Activated naive CD8-positive, alpha-beta T cell treated with anti-CD3 and anti-CD28 coated beads, Interleukin-2, amount 50 U/mL, for 16 hours (primary cell): ENCODE measurements at places on chromosomes 1 and 21.
A peak's percentile ranks its signal among the peaks of the same experiment; 100 is the strongest.

GRCh38 chr1:188363943-188364342 lies 1535.2 kb downstream of the PLA2G4A start:
- no peak for DNase-seq

- no peak for DNase-seq
Observed at GRCh38 chr1:215109171-215109570, 26.6 kb downstream of the KCNK2 start.

DNA sequence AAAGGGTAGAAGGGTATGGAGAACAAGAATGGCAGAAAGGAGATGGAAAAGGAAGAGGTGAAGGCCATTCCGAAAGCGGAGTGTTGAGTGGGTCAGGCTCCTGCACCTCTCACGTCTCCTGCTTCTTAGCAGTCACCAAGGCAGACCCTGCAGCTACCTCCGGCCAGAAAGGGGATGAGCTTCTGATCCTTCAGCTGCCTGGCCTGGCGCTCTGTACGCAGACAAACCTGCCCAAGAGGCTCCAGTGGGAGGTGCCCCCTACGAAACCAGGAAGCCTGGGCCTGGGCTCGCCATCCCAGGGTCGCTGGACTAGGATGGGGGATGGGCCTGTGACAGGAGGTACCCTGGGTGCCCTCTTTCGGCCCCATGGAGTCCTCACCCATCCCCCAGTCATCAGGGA lies 3.0 kb downstream of the GPR61 start:
- DNase-seq = no peak

DNA sequence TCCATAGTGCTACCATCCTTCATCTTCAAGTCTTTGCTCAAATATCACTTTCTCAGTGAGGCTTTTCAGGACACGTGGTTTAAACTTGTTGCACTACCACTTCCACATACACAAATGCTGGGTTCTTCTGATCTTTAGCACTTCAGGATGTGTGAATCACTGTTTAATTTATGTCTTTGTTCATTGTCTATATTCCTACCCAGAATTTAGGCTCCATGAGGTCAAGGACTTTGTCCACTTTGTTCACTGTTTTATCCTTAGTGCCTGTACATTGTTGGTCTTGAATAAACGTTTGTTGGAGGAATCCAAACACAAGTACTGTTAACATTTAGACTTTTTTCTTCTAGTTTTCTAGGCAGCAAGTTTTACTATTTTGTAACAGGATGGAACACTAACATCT lies 42.6 kb upstream of the RALGPS2 start:
- DNase-seq = no peak

- no peak for DNase-seq
Observed at GRCh38 chr1:78075621-78076020, 29.9 kb downstream of the GIPC2 start.

DNA sequence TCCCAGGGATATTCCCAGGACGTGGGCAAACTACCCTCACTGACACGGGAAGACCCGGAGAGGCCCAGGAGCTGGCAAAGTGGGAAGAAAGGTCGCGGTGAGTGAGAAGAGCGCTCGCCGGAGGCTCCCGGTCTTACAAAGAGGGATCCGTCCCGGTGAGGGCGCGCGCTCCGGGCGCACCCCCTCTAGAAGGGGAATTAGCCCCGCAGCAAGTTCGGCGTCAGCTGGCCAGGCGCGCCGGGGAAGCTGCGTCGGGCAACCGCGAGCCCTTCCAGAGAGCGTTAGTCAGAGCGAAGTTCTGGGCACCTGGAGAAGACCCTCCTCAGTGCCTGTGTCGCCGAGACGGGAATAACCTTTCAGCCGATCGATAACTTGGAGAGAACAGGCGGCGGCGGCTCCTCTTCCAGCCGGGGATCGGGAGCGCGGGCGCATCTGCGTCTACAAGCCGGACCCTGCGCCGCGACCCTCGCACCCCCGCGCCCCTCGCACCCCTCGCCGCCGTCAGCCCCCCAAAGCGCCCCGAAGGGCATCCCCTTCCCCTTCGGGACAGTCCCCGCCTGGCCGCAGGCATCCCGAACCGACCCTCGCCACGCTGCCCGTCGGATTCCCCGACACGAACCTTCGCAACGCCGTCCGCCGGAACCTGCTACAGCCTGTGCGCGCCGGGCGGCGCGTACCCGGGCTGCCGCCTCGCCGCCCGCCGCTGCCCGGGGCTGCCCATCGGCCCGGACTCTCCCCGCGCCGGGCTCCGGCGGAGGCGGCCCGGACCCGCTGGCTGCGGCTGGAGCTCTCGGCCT lies 485 bp downstream of the SIPA1L2 start:
- DNase-seq = no peak

GRCh38 chr1:117930484-117930883 lies 945 bp downstream of the WDR3 start:
- no peak for DNase-seq

GRCh38 chr1:14954210-14954609 lies 199.3 kb upstream of the TMEM51 start:
- DNase-seq = no peak

DNA sequence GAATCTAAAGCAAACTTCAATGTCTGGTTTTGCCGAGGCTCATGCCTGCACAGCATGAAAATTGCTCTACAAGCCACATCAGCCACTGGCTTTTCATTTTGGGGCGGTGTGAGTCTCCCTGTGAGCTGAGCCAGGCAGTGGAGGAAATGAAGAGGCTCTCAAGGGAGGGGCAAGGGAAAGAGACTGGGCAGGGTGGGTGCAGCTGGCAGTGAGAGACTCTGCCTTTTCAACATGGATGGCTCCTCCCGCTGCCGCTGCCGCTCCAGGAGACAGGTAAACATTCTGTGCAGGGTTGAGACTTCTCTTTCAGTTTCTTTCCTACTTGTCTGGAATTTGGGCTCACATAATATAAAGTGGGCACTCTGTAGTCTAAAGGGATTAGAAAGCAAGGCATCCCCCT lies 11.3 kb upstream of the CTSE start:
- no peak for DNase-seq

- DNase-seq = no peak
Observed at GRCh38 chr1:53862507-53862906, 24.4 kb upstream of the NDC1 start.

GRCh38 chr1:75203415-75204277 lies 69.5 kb downstream of the LHX8 start:
- no peak for DNase-seq

DNA sequence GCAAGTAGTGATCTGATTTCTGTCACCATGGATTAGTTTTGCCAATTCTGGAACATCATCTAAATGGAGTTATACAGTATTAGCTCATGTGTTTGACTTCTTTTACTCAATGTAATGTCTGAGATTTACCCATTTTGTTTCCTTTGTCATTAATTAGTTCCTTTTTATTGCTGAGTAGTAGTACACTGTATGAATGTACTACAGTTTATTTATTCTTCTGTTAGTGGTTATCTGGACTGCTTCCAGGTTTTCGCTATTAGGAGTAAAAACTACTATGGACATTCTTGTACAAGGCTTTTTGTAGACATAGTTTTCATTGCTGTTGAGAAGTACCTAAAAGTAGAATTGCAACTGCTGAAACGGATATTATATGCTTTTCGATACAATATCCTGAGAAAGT lies 14.1 kb downstream of the SUCO start:
- DNase-seq = no peak

GRCh38 chr1:33377756-33378155 lies 53.1 kb downstream of the PHC2 start:
- no peak for DNase-seq

DNA sequence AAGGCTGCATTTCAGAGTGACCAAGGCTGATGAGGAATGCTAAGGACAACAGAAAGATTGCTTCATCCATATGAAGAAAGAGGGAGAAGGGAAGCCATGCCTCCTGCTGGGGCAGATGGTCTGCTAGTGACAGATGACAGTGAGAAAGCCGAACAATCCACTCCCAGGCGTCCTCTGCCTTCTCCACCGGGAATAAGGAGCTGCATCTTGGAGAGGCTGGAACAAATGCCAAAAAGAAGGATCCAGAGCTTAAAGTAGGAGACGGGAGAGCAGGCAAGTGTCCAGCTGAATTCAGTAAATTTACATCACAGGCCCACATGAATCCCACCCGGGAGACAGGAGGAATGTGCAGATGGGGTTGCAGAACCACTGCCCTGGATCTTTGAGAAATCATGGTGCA lies 33.4 kb downstream of the DDX20 start:
- no peak for DNase-seq

DNA sequence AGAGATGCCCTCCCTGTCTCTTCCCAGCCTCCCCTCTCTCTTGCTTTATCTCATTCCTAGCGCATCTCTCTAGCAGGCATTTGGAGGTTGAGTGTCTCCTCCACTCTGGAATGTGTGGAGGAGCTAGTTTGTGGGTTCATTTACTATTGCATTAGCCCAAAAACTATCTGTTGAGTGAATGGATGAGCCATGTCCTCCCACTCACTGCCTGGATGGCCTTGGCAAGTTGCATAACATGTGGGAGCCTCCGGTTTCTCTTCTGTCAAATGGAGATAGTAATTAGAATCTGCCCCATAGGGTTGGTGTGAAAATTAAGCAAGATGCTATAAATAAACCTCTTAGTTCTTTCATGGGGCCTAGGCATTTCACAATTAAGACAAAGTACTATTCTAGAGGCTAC lies 181.8 kb downstream of the KAZN start:
- DNase-seq = no peak

GRCh38 chr21:39952265-39952664 lies 85.0 kb downstream of the PCP4 start:
- DNase-seq = no peak

GRCh38 chr21:42309753-42310213 lies 5.4 kb downstream of the TFF3 start:
- DNase-seq = peak; percentile 42

DNA sequence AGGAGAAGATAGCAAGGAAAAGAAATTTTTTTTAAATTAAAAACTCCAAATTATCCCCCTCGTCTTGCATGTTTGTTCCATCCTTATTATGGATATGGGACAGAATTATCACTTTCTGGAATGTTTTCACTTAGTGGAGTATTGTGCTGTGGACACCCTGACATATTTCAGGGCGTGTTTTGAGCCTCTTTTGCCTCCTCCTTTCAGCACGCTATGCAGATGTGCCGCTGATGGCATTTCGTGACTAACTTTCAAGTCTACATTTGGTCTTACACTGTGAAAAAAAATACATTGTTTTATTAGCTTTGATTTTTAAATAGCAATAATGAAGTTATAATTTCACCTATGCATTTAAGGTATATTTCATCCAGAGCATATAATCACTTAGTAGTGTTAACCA lies 738.7 kb downstream of the LTN1 start:
- no peak for DNase-seq

DNA sequence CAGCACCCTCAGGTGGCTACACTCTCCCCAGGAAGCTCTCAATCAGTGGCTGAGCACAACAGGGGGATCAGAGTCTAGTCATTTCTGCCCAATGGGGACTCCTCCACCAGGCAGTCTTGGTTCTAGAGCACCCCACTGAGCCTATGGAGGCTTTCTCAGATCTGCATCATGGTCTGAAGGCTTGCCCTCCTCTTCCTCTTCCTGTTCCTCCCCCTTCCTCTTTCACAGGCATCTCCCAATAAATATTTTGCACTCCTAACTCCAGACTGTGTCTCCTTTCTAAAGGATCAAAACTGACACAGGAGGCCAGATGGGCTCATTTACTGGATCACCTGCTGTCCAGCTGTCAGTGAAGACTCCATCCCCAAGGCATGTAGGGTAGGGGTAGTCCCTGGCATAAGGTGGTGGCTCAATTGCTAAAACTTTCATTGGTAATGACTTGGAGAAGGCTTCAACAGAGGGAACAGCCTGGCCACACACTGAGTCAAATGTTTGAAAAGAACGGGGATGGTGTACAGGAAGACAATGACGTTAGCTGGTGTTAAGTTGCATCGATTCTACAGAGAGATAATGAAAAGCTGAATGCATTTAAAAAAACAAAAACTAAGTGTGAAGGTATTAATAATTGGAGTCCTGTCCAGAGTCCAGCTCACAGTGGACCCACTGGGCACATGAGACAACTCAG lies 84.2 kb upstream of the SLC2A1 start:
- DNase-seq = no peak

DNA sequence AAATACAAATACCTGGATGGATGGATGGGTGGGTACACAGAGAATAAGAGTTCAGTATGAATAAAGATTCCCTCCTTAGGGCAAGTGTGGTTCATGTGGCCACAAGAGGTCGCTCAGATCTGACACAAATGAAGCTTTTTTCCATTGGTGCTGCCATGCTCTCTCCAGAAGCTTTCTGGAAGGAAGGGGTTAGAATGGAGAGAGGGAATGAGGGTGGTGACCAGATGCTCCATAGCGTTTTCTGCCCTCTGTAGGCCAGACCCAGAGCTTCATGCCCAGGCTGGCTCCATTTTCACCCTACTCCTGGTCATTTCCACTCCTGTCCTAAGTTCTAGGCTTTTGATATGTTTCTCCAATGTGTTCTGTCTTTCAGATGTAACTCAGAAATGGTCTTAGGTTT lies 3.3 kb upstream of the FCRL6 start:
- DNase-seq = no peak

DNA sequence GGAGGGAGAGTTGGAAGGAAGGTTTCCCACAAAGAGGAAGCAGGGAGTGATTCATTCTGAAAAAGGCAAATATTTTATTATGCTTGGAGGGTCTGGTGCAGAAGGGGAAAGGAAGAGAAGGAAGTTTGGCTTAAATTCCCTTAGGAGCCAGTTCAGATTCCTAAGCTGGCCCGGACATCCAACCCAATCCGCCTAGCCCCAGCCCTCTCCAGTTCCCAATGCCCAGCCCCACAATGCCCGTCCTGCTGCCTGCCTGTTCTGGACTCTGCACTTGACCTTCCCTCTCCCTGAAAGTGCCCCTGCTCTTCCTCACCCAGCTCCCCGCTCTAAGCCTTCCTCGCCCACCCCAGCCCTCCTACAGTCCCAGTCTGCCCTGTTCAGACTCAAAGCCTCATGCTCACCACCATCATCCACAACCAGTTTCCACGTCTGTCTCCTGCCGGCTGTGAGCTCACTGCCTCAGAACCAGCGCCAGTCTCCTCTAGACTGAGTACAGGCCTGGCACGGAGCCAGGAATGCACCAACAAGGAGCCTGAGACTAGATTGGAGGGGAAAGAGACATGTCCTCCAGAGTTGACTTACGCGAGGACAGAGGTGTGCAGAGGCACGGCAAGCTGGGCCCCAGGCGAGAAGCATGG lies 18.9 kb downstream of the CAPN2 start:
- DNase-seq = no peak
